ENCODE measurements at places on chromosomes 12 and 14. TPM values are rescaled to one million over a fixed set of nuclear protein-coding genes. Genes with fewer than 3 reads are reported as not detected.

The SDR9C7 gene
- total RNA-seq, result not detected

The WNT1 gene
- not detected for total RNA-seq

The TAS2R10 gene
- 1.4 TPM for total RNA-seq

The NPFF gene
- total RNA-seq, result not detected

The REP15 gene
- total RNA-seq, result 6.6 TPM

The RNASE1 gene
- total RNA-seq, result 264 TPM

The GLIPR1L1 gene
- not detected for total RNA-seq

The PARP11 gene
- 18.2 TPM for total RNA-seq

The RESF1 gene
- total RNA-seq, result 49.4 TPM

The IAPP gene
- total RNA-seq, result not detected

The PRR13 gene
- total RNA-seq, result 94.6 TPM

The GRIP1 gene
- total RNA-seq, result 0.88 TPM

The EFCAB11 gene
- total RNA-seq, result 3.4 TPM

The ZFC3H1 gene
- 71.7 TPM for total RNA-seq

The MANSC1 gene
- total RNA-seq, result 37.3 TPM

The IQSEC3 gene
- total RNA-seq, result 6.4 TPM

The MYF5 gene
- not detected for total RNA-seq

The CYP46A1 gene
- 0.68 TPM for total RNA-seq

The HRK gene
- 0.06 TPM for total RNA-seq

The TPH2 gene
- total RNA-seq, result not detected
